Fibroblast of the aortic adventitia (primary cell): ENCODE measurements at places on chromosomes 11 and 22.
A peak's percentile ranks its signal among the peaks of the same experiment; 100 is the strongest.

GRCh38 chr22:37163575-37164504 lies 14.1 kb upstream of the IL2RB start:
- no peak for DNase-seq

GRCh38 chr11:73912026-73912425 lies 35.2 kb downstream of the PAAF1 start:
- no peak for DNase-seq

- no peak for DNase-seq
Measured at GRCh38 chr22:17896586-17896985, 122.3 kb upstream of the BID start.

- DNase-seq = no peak
Measured at GRCh38 chr11:74992852-74993251, 4.1 kb downstream of the NEU3 start.

DNA sequence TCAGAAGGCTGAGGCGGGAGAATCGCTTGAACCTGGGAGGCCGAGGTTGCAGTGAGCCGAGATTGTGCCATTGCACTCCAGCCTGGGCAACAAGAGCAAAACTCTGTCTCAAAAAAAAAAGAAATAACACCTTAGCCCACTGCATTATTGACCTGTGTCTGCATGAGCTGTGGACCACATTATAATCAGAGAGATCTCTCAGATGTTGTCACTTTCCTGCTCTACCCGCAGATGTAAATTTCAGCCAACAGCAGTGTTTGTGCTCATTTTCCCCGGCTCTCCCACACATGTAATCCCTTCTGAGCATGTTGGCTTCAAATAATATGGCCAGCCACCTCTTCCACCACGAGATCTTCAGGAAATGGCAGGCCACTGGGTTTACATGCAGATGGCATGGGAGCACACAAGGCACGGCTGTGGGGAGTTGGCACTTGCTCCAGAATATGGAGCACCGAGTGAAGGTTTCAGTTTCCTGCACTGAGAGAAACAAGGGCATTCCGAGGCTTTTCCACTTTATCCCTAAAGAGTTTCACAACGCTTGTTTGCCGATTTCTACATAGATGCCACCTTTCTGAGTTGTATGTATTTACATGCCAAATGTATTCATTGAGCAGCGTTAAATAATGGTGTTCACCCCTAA lies 19.7 kb downstream of the CDPF1 start:
- no peak for DNase-seq

DNA sequence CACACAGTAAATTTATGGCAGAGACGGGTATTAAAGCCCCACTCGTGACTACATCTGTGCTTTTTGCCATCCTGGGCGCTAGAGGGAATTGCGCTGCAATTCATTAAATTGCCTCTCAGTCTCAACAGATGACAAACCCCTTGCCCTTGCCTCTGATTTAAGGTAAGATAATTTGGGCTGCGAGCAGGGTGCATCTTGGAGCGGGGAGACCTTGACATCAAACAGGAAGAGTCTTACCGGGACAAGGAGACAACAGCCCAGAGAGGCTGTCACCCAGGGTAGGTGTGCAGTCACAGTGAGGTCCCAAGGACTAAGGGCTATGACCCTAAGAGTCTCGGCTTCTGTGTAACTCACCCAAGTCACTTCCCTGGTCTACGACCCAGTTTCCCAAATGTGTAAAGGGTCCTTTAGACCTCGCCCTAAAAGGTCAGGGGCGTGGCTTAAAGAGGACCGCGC lies 449 bp upstream of the TOM1 start:
- peak; percentile 28 for DNase-seq

DNA sequence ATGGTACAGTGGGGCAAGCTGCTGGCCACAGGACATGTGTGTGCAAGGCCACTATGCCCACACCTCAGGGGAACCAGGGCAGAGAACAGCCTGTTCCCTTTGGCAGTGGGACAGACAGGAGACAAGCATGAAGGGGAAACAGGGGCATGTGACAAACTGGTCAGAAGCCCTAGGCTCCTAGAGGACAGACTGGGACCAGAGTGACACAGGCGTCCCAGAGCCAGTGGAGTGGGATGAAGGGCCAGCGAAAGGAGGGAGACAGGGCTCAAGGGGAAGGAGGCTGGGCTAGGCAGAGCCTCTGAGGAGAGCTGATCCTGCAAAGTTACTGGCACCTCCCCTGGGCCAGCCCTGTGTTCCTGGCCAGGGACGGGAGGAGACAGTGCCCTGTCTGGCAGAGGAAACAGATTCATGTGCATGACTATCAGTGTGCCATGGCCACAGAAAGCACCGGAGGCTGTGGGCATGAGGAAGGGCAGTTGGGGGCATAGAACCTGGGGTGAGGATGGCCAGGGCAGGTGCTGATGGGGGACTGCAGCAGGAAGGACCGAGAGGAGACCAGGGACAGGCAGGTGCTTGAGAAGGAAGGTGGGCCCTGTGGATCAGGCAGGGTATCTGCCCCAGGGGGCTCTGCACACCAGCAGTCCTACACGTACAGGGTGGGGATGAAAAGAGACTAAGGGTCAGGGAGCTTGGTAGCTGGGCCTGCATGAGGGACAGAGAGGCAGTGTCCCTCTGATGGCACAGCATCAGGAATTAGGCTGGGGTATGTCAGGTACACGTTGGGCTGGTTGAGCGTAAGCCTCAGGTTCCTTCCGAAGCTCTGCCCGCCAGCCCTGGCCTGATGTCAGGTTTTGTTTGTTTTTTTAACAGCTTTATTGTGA lies 9.8 kb downstream of the DERL3 start:
- DNase-seq = no peak

GRCh38 chr22:31933816-31934482 lies 10.4 kb upstream of the YWHAH start:
- no peak for DNase-seq

DNA sequence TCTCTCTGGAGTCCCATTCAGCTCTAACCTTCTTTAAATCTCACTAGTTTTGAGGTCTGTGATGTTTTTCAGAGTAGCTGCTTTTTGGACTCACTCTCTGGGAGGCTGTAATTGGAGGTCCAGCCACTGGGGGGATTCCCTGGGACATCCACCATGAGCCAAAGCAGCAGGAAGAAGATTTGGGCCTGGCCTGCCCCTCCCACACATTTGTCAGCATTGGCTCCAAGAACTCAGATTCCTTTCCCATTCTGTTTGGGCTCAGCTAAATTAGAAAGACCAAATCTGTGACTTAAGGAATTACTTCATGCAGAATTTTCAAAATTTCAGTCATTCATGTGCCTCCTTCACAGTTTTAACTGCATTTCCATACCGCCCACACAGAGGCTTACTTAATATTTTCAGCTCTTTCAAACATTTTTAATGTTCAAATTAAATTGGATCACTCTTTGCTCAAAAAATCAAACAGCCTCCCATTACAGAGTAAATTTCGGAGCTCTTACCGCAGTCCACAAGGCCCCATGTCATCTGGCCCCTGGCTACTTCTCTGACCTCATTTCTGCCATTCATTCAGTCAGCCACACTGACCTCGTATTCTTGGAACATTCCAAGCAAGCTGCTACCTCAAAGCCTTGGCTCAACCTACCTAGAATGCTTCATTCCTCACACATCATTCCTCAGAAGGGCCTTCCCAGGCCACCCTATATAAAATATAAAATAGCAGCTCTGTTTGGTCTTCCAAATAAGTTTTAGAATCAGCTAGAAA lies 54.5 kb upstream of the RRAS2 start:
- peak; percentile 82 for DNase-seq

GRCh38 chr22:45597460-45598192 lies 74.0 kb upstream of the ATXN10 start:
- DNase-seq = no peak

DNA sequence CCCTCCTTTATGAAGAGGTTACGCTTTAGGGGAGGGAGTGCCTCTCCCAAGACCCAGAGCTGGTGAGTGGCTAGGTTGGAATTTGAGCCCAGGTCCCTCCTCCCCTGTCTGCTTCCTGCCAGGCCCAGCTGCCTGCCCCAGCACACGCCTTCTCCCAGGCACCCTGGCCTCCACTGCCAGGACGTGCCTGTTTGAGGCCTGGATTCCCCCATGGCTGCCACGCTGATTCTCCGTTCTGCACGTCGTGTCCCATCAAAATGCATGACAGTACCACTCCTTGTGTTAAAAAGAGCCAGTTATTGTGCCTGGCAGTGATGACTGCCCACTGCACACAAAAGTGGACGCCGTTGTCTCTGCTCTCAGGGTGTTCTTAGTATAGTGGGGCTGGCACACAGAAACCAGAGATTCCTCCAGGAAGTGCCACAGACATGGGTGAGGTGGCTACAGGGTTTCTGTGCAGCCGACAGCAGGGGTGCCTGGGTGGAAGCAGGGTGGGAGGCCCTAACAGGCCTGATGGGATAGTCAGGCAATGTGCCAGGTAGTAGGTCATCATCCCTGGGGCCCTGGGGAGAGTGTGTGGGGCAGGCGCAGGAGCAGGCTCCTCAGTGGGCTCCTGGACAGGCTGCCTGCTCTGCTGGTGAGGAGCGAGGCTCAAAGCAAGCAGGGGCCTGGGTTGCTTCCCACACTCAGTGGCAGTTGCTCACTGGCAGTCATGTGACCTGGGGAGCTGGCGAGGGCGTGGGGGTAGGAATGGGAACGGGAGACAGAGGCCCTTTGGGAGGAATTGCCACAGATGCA lies 24.2 kb downstream of the MED15 start:
- peak; percentile 87 for DNase-seq

GRCh38 chr11:113952588-113952987 lies 22.3 kb upstream of the HTR3A start:
- DNase-seq = no peak

GRCh38 chr22:49026494-49027367 lies 800.9 kb downstream of the BRD1 start:
- no peak for DNase-seq

DNA sequence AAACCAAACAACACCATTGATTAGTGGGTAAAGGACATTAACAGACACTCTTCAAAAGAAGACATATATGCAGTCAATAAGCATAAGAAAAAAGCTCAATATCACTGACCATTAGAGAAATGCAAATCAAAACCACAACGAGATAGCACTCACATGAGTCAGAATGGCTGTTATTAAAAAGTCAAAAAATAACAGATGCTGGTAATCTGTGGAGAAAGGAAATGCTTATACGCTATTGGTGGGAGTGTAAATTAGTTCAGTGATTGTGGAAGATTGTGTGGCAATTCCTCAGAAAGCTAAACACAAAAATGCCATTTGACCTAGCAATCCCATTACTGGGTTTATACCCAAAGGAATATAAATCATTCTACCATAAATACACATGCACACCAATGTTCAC lies 182.6 kb downstream of the TRPC6 start:
- no peak for DNase-seq

GRCh38 chr22:39468487-39469325 lies 11.9 kb downstream of the MGAT3 start:
- no peak for DNase-seq

- peak; percentile 37 for DNase-seq
Measured at GRCh38 chr22:29108137-29108536, 35.3 kb downstream of the KREMEN1 start.
